Left hindlimb (tissue), 1 donor: ENCODE measurements at places on chromosomes 13 and 19.
A peak's percentile ranks its signal among the peaks of the same experiment; 100 is the strongest.

DNA sequence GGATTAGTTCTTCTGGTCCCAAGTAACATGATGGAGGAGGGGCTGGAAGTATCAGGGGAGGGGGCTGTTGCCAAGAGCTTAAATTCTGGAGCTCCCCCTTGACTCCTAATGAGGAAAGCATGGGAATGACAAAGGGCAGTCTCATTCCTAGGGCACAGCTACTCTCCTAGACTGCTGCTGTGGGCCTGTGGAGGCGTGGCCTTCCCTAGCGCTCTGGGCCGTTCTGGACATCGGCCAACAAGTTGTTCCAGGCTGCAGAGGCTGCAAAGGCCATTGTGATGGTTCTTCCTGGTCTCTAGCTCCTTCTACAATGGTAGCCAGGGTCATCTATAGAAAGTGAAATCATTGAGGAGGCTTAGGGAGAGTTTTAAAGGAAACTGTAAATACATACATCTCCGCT, 916.6 kb downstream of the DIAPH3 start:
- DNase-seq = no peak

DNA sequence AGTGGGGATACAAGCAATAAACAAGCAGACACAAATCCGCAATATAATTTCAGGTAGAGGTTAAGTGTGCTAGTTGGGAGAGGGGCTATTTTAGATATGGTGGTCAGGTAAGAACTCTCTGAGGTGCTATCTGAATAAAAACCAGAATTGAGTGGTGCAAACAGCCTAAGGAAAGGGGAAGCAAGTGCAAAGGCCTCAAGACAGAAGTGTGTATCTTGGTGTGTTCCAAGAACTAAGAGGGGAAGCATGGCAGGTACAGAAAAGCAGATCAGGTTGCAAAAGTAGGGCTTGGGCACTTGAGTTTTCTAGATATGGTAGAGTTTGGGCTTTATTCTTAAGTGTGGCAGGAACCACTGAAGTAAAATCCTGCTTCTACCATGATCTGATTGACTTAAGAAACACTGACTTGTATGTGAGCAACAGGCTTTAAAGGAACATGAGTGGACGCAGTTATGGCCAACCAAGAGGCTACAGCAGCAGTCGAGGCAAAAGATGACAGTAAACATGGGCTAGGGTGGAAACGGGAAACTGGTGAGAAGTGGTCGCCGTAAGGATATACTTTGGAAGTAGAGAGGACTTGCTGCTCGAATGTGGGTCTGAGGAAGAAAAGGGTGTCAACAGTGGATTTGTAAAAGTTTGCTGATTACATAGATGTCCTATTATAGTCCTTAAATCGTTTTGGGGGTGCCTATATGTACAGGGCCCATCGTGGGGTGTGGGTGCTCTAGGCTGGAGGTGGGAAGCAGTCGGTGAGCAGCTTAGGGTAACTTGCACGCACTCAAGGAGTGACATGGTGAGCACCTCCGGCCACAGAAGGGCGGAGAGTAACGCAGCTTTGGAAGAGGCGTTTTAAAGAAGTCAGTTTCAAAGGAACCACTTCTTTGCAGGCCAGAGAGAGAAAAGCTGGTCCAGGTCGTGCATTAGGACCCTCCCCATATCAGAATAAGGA, 677 bp downstream of the TGDS start:
- DNase-seq = peak; percentile 31

DNA sequence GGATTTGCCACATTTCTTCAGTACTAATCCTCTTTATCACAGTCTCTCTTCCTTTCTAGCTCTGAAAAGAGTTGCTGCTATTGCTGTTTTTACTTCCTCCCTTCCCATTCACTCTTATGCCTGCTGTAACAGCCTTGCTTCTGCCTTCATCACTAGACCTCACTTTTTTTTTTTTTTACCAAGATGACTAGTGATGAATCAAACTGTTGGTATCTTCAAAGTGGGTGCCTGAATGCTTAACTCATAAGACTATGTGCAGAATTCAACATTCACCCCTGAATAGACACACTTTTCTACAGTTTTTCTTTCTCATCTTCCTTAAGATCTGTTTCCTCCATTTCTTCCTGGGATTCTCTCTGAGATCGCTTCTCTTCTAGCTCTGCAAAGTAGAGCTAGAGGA, 217.2 kb upstream of the HTR2A start:
- DNase-seq = no peak

DNA sequence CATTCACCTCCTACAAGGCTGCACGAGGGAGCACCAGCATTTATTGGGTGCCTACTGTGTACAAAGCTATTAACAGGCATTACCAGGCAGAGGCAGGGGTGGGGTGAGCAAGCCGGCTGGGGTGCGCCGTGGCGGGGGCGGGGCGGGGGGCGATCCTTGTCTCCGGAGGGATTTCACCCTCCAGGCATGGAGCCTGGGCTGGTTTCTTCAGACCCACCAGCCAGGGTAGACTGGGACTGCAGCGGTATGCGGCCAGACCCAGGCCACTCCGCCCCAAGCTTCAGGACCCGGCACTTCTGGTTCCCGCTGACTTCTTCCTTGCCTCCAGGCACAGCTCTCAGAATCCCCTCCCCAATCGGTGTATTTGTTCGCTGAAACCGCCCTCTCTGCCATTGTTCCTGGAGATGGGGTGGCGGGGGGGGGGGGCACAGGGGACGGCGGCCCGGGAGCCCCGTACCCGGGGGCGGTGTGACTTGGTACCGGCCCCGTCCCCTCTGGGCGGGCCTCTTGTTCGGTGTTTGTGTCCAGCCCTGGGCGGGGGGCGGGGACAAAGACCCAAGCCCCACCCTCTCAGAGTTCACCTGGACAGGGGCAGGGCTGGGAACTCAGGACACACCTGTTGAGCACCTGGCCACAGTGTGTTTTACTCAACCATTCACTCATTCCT, 14.4 kb downstream of the TJP3 start:
- DNase-seq = no peak

- DNase-seq = no peak
These were observed 119.7 kb upstream of the MRI1 start for GRCh38 chr19:13644645-13645044.

DNA sequence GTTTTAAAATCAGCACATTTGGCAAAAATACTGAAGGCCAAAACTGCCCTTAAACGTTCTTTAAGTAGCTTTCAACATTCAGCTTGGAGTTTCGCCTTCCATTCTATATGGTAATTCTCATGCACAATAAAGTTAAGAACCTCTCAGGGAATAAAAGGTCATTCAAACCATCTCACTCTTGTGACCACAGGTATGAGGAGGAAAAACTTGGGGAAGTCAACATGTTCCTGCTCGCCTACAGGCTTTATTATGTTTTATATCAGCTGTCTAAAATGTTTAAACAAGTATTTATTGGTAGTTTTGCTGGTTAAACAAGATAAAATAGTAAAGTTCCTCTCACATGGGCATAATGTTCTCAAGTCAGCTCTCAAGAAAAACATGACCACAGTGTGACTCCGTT, 19.9 kb upstream of the TM9SF2 start:
- DNase-seq = no peak

- DNase-seq = no peak
These were observed 24.4 kb upstream of the ZNF561 start for GRCh38 chr19:9645472-9645871.

- DNase-seq = no peak
These were observed 1722.7 kb downstream of the SLITRK5 start for GRCh38 chr13:89393758-89394304.

DNA sequence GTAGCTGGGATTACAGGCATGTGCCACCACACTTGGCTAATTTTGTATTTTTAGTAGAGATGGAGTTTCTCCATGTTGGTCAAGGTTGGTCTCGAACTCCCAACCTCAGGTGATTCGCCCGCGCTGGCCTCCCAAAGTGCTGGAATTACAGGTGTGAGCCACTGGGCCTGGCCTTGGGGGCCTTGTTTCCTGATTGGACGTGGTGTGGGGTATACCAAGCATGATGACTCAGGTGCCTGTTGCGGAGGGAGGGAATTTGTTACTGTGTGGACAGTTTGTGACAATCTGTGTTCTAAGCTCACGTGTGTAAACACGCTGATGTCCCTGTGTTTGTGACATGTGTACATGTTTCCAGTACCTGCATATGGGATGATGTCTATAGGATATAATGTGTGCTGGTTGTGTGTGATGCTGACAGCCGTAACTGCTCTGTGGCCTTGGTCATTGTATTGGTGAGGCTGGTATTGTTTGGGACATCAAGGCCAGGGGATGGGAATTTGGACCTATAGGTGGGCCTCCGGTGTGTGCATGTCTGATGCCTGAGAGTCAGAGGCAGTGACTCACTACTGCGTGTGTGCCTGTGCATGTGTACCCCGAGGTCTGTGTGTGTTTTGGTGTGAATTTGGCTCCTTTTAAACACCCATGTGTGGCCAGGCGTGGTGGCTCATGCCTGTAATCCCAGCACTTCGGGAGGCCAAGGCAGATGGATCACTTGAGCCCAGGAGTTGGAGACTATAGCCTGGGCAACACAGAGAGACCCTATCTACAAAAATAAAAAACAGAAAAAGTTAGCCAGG, 1.6 kb upstream of the EGLN2 start:
- no peak for DNase-seq

GRCh38 chr13:95391362-95391761, 90.1 kb upstream of the ABCC4 start:
- no peak for DNase-seq

DNA sequence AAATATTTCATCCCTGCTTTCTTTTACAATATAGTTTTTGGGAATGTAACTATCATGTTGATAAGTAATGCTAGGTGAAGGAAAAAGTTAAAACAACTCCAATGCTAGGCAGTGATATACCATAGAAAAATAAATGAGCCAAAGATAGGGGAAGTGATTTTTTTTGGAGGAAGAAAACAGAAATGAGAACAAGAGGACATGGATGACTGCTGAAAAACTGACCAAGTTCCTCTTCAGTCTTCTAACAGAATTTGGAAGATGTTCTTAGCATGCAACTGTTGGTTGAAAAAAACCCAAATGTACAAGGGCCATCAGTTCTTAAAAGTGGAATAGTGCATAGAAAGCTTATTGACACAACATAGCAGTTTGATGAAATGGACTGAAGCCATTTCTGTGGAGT, 262.5 kb upstream of the STARD13 start:
- no peak for DNase-seq

DNA sequence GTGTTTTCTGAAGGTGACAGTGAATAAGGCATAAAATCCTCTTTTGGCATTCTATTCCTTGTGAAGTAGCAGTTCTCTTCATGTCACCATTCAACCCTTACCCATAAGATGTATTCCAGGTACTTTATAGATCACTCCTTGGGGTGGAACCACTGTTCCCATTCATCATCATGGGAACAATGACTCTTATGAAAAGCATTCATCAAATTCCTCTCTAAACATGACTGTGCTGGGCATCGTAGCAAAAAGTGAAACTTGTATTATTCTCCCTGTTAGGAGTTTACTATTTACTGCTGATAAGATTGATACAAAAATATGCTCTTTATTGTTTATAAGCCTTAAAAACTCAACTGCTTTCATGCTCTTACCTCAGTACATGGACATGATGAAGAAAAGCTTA, 793.4 kb downstream of the LIG4 start:
- no peak for DNase-seq

DNA sequence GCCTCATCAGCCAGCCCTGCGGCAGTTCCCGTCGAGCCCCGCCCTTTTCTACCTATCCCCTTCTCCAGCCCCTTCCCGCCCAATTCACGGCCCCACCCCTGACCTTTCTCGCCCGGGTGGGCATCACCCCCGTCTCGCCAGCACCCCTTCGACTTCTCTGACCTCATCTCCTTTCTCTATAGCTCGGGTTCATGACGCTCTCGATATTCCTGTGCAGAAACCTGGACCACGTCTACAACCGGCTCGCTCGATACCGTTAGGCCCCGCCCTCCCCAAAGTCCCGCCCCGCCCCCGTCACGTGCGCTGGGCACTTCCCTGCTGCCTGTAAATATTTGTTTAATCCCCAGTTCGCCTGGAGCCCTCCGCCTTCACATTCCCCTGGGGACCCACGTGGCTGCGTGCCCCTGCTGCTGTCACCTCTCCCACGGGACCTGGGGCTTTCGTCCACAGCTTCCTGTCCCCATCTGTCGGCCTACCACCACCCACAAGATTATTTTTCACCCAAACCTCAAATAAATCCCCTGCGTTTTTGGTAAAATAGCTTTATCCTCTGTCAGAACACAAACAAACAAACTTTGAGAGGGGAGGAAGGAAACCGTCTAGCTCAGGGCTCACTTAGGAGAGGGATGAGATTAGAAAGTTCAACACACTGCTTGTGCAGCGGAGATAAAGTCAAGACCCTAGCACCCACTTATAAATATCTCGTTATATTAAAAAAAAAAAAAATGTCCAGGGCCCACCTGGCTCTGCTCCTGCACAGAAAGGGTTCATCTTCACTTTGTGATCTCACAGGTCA, 5.1 kb downstream of the CD37 start:
- peak; percentile 70 for DNase-seq

DNA sequence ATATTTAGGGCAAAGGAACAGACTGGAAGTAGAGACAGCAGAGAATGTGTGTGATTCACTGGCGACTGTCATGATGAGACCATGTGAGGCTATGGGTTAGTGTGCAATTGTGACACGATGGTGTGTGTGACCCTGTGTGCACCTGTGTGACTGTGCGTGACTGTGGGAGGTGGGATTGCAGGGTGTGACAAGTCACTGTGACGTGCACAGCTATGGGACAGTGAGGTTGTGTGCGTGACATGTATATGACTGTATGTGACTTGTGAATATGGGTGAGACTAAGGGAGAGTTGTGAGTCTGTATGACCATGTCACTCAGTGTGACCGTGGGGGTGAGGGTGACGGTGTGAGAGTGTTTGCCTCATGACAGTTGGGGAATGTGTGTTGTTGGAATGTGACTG, 3.4 kb upstream of the GIPR start:
- no peak for DNase-seq

DNA sequence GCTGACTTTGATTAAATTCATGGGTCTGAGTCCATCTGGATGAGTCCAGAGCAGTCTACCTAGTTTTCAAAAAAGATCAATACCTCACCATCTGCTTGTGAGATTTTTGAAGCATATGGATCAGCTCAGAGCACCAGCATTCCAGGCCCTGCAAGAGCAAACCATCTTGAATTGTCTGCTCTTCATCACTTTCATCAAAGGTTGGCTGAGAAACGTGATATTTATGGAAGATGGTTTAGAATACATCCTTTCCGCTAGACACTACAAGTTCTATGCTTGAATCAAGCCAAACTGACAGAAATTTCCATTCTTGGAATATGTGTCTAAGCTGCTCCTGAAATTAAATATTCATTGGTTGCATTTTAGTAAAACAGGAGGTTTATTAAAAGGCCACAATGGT, 190.3 kb downstream of the KCNRG start:
- no peak for DNase-seq

- no peak for DNase-seq
These were observed 28.6 kb downstream of the ALOX5AP start for GRCh38 chr13:30763786-30764413.

DNA sequence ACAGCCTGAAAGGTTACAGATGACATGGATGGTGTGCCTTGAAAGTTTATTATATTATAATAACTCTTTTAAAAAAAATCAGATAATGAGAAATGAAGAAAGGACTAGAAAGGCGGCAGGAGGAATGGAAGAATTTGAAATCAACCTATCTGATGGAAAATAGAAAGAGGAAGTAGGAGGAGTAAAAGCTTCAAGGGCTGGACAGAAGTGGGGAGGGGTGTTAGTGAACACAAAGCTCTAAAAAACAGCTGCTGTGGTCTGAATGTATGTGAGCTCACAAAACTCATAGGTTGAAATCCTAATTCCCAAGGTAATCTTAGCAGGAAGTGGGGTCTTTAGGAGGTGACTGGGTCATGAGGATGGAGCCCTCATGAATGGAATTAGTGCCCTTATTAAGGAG, 19.5 kb downstream of the CCDC70 start:
- DNase-seq = no peak
